Stimulated activated CD4-positive, alpha-beta T cell treated with anti-CD3 and anti-CD28 coated beads, Interleukin-1b, Interleukin-23, amount 100 ng/mL, for 24 hours (primary cell): ENCODE measurements at places on chromosomes 12 and 14.

DNA sequence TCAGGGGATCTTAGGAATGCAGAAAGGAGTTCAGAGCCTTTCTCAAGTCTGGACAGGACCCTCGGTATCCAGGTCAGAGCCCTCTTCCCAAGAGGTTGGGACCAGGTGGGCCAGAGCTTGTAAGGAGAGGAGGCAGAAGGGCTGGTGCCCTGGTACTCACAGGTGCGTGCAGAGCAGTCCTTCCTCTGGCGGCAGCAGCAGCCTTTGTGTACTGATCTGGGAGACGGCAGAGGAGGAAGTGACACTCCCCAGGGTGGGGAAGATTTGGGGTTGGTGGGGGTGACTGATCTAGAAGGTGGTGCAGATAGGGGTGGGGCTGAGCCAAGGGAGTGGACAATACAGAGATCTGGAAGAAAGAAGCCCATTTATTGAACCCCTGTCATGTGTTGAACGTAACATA lies at the start of gene ITGB7:
ITGB7 (minus strand) TSS at position 210 of the 400 bp plus-strand sequence. CDS start 6,808 bp downstream, outside the sequence.
- DNase-seq = no peak

DNA sequence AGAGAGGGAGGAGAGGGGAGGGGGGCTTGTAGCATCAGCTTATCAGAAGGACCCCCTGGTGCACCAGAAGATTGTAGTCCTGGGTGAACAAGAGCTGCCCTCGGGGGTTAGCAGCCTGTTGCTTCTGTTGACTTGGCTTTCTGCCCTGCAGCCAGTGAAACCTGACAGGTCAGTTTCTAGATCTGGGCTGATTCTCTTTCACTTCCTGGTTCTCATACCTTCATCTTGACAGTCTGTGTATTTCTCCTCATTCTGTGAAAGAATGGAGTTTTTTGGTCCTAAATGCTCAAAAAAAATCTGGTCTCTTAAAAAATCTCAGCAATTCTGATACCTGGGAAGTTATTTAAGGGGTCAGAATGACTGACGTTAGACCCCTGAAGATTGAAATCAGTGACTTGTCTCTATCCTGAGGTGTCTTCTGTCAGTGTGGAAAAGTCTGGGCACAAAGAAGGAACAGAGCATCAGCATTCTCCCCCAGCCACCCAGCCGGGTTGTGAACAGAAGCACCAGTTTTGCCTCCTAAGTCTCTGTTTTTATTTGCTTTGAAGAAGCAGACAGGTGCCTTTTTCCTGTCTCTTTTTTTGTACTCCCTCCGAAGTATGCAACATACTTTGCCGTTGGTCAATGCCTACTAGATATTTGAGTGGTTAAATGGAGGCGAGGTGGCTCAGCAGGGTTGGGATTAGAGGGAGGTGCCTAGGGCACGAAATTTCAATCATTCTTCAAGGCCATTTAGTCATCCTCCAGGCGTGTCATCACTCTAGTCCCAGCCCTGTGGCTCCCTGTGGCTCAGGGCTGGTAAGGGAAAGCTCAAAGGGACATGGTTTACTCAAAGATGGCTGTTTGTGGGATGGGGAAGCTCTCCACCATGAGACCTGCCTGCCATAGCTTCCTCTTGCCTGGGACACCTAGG lies 24.0 kb downstream of the TTC9 start:
- DNase-seq = no peak

GRCh38 chr12:4215229-4216186 lies 58.1 kb upstream of the CCND2 start:
- DNase-seq = no peak

DNA sequence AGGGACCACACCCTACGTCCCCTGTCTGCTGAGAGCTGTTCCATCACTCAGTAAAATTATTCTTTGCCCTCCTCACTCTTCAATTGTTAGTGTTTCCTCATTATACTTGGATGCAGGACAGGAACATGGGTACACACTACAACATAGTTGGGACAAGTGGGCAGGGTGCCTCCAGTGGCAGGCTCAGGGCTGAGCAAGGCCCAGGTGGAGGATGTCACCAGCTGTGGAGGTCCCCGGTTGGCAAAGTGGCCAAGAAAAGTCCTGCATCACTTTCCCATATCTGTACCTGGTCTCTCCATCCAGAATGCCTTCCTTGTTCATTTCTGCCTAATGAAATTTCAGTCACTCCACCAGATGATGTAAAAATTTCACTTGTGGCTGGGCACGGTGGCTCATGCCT lies 72.7 kb upstream of the PPP4R3A start:
- no peak for DNase-seq

DNA sequence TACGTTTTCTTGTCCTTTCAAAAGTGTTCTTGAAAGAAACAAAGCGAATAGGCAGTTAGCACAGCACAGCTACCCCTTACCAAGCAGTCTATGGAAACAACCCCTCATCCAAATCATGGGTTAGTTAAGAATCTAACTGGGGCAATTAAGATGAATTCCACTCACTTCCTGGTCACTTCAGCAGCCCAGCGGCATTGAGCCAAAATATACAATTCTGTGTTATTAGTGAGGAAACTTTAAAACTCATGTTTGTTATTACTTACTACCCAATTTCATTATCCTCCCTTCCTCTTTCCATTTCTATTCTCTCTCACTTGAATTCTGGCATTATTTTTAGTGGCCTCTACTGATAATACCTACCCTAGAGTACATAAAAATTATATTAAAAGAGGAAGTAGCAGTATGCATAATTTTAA lies 121.4 kb downstream of the PPHLN1 start:
- DNase-seq = no peak
